ENCODE measurements at places on chromosomes 5 and 9.

- DNase-seq, result no peak
Measured at GRCh38 chr9:133280392-133280791, 5.4 kb upstream of the ABO start.

- DNase-seq, result no peak
Measured at GRCh38 chr9:111451570-111451969, 32.6 kb downstream of the ECPAS start.

- DNase-seq, result no peak
Measured at GRCh38 chr9:135726138-135726853, 24.3 kb downstream of the KCNT1 start.

GRCh38 chr9:68653141-68653595 lies 51.9 kb upstream of the PIP5K1B start:
- DNase-seq, result peak; percentile 22

DNA sequence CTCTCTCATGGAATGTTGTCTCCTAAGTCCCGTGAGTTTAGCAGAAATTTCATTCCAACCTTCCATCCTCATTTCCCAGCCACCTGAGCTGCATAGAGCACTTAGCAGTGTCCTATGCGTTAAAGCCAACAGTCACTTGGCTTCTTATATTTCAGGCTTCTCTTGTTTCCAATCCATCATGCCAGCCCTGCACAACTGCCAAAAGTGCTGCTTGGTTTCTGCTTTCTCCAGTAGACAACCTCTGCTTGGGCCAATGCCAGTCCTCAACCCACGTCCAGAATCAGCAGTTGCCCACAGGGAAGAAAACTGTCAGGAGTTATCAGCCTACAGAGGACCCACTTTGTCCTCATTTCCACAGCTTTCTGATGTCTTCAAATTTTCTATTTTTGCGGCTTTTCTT lies 42.5 kb downstream of the KCNIP1 start:
- DNase-seq, result no peak

GRCh38 chr5:52702877-52703276 lies 84.8 kb upstream of the ITGA1 start:
- DNase-seq, result no peak

GRCh38 chr9:81537964-81538363 lies 151.4 kb downstream of the TLE1 start:
- DNase-seq, result no peak
